ENCODE measurements at places on chromosomes 16 and 17.

DNA sequence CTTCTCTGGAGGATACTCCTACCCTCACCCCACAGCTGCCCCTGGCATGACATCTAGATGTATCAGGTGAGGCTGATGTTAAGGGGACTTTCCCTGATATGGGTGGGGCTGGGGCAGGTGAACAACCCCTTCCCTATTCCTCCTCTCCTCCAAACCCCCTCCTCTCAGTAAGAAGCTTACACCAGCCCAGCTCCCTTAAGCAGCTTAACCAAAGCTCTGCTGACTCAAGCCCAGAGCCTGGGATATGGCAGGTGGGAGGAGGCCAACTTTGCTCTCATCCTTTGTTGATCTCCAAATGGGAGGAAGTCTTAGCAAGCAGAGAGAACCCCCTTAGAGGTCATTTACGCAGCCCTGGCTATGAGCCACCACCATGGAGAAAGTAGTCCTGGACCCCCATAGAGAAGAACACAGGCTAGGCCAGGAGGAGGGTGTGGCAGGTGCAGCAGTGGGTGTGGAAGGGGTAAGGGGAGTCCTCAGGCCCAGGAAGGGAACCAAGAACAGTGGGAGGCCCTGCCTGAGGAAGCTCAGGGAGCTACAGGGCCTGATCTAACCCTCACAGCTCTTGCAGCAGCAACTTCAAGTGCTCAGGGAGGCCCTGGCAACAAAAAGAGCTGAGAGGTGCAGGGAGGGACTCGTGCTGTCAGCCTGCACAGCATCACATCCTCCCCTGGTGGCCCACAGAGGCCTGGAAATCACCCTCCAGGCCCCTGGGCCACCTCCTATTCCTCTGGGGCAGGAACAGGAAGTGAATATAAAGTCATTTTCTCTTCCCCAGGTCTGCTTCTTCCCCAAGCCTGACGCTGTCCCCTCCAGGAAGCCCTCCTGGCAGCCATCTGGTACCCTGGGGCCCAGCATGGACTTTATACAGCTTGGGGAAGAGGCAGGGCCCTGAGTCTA, 2.9 kb downstream of the UNC119 start:
- DNase-seq, result peak; percentile 89

- DNase-seq, result no peak
These were observed 22.2 kb upstream of the C17orf107 start for GRCh38 chr17:4877089-4877488.

- DNase-seq, result no peak
These were observed 228.8 kb upstream of the AXIN2 start for GRCh38 chr17:65790241-65790640.

GRCh38 chr17:41989702-41990419, 23.3 kb downstream of the CNP start:
- DNase-seq, result no peak

- DNase-seq, result no peak
These were observed 9.9 kb upstream of the FOXJ1 start for GRCh38 chr17:76150712-76151622.

DNA sequence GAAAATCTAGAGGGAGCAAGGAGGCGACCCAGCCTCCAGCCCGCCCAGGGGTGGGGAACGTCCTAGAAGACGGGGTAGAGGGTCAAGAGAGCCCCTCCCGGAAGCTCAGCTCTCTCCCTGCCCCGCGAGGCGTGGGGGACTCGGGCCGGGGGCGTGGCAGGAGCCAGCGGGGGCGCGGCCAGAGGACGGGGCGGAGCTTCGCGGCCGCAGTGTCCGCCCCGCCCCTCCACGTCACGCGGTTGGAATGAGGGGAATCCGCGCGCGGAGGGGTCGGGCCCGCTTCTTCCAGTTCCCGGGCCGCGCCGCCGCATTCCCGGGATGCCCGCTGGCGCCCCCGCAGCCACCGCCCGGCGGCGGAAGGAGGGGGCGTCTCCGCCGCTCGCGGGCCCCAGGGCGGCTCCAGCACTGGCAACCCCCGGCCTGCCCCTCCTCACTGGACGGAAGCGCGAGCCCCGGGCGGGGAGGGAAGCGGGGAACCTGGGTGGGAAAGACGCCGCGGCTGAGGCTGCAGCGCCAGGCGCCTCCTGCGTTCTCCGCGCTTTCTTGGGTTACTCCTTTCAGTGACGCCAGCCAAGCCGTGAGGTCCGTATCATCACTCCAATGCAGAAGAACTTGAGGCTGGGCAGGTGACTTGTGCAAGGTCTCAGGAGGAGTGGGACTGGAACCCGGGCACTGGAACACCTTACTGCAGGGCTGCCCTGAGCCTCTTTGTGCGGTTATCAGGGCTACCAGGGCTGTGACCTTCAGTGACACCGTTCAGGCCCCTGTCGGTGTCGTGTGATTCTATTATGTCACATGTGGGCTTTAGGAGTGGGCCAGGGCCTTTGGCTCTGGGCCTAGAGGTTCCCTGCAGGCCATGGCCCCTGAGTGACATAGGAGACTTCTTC, 4.3 kb downstream of the MYO1C start:
- peak; percentile 80 for DNase-seq

Data from GM12865 (cell line).